ENCODE measurements at places on chromosomes 11 and 22. TPM values are rescaled to one million over a fixed set of nuclear protein-coding genes. Genes with fewer than 3 reads are reported as not detected.

DNA sequence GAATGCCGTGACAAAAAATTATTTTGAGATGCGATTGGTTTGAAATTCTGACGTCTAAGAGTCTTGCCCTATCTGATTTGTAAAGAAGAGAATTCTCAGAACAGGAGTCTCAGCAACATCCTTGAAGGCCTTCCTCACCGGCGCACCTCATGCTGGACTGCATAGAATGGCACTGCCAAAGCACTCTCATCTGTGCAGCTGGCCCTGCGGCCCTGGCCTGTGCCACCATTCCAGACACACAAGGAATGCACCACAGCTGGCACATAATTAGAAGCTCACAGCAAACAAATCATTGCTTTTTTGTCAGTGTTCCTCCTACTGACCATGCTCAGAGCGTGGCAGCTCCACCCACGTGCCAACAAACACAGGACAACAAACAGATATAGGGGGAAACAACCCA is 166.0 kb downstream of the KIRREL3 start:
- no peak for DNase-seq

GRCh38 chr11:133382131-133382812 is 150.0 kb downstream of the OPCML start:
- DNase-seq: no peak

- no peak for DNase-seq
Measured at GRCh38 chr11:15342163-15342562, 227.4 kb downstream of the INSC start.

- no peak for DNase-seq
Measured at GRCh38 chr11:123742724-123743120, 1.3 kb upstream of the ZNF202 start.

GRCh38 chr11:27205250-27205649 is 157.8 kb downstream of the CCDC34 start:
- DNase-seq: no peak

- no peak for DNase-seq
Measured at GRCh38 chr22:24284747-24285203, 14.1 kb downstream of the SPECC1L start.

DNA sequence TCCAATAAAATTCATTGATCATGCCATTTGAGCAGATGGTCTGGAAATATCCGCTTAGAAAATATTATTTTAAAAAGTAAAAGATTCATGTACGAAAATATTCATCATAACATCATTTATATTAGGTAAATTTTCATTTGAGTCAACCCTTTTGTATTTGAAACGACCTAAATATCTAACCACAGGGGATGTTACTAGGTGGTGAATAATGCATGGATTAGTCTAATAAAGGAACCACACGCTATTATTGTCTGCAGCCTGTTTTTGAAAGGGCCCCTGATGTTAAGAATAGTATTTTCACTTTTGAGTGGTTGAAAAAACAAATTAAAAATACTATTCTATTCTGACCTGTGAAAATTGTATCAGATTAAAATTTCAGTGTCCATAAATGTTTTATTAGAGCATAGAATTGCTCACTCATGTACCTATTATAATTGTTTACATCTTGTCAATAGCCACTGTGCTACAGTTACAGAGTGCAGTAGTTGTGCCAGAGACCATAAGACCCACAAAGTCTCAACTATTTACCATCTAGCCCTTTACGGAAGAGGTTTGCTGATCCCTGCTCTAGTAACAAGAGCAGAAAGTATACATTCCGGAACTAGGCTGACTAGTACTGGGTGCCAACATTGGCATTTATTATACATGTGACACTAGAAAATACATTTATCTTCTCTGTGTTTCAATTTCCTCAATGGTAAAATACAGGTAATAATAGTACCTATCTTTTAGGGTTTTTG is 176.1 kb downstream of the LRRC4C start:
- DNase-seq: no peak

DNA sequence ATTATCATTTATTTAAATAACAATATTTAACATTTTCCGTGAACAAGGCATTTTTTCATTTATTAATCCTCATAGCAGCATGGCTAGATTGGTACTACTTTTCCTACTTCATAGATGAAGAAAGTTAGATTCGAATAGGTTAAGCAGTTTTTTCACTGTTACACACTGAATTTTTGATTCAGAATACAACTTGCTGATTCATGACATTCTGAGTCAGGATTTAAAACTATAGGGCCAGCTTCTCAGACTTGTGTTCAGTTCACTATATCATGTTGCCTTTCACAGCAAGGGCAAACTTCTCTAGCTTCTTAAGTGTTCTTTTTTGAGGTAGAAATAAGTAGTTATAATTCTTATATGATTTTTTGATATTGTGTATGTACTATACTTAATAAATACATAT is 31.5 kb downstream of the CYP2R1 start:
- DNase-seq: no peak

DNA sequence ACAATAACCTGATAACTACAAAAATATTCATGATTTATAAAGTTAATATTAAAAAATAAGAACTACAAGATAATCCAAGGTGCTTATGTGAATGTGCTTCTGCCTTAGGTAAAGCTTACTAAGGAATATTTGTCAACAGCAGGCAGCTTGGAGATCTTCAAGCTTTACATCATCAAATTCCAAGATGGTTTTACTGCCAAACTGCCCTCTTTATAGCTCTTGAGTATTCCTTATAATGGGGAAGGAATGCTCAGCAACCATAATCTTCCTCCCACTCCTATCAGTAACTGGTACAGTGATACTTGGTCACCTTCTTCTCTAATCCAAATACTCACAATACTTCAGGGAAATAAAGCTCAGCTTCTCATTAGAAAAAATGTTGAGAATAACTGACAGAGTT is 30.1 kb downstream of the SBF2 start:
- no peak for DNase-seq

GRCh38 chr11:86696451-86696850 is 24.0 kb upstream of the ME3 start:
- no peak for DNase-seq

GRCh38 chr22:24532075-24532474 is 22.9 kb downstream of the GUCD1 start:
- no peak for DNase-seq

DNA sequence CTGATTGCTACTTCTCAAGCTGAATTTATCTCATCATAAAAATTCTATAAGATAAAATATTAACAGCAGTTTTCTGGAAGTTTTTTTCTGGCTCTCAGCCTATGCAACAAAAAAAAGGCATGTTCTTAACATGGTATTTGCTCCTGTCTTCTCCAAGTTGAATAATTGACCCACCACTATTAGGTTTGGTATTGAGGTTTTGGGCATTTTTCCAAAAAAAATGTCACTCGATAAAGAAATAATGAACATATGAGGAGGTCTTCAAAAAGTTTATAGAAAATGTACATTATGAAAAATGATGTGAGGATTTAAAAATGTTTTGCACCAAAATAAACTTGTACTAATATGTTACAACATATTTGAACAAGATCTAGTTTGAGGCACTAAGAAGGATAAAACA is 808.6 kb upstream of the RAG2 start:
- DNase-seq: no peak

The OR10G4 gene
- not detected for total RNA-seq

The OR10D3 gene
- not detected for total RNA-seq

All from ascending aorta (tissue), 2 donors.